ENCODE measurements at places on chromosomes 5 and 9.

GRCh38 chr5:153753645-153754432 lies 263.4 kb downstream of the GRIA1 start:
- DNase-seq: no peak

DNA sequence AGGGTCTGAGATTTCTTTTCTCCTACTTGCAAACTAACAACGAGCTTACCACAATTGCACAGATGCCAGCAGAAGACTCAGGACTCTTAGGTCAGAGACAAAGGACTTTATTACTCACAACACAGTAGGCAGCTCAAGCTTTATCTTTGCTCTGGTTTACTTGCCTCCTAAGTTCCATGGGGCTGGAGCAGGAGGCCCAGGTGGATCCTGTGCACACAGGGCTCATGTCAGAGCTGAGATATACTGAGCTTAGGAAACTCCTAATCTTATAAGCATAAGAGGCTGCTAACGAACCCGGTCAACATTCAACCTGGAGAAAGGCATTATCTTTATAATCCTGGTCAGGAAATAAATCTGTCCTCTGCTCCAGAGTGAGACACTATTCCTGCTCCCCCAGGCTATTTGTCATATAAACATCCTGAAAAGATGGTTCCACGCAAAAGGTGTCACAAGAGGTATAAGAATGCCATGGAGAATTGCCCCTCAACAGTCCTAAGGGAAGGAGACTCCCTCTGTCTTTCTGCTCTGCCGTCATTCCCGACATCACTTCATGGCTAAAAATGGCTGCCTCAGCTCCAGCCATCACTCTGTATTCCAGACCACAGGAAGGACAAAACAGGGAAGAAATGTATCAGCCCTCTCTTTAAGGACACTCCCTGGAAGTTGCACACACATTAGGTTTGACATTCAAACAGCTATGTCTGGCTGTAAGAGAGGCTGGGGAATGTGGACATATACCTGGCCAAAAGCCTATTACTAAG lies 16.2 kb downstream of the DUSP1 start:
- DNase-seq: no peak

DNA sequence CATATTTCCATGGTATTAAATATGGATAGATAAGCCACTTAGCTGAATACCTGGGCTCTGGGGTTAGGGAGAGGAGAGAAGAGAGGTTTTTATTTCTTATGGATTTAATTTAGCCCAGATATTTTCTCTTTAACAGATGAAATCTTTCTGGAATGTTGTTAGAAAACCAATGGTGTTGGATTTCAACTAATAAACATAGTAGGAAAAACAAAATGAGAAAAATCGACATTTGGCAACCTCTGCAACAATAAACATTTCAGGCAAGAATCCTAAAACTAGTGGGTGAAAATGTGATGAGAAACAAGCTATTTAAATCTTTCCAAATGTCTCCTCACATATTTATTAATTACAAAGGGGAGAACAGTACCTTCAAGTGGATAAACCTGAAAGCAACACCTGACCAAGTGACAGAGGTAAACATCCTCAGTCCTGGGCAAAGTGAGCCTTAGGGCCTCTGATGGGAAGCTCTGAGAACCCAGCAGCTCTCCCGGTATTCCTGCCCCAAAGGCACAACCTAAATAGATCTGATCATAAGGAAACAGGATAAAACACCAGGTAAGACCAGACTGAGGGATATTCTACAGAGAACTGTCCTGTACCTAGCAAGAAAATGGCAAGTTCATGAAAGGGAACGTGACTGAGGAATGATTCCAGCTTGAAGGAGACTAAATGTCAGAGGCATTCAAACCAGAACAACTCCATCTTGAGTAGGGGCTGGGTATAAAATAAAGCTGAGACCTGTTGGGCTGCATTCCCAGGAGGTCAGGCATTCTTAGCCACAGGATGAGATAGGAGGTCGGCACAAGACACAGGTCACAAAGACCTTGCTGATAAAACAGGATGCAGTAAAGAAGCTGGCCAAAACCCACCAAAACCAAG lies 163.7 kb downstream of the ESM1 start:
- DNase-seq: no peak

DNA sequence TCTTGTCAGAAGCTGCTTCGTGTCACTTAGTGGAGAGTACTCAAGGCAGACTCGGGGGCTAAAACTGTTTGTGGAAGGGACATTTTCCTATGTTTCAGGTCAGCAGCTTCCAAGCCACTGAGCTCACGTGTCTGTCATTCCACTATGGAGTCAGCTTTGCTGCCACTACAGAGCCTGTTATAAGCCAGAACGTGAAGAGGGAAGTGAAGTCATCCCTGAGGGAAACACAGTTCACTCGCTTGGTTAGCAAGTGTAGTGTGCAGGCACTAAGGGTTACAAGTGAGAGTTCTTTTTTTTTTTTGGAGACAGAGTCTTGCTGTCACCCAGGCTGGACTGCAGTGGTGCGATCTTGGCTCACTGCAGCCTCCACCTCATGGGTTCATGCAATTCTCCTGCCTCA lies 24.5 kb upstream of the LTC4S start:
- no peak for DNase-seq

DNA sequence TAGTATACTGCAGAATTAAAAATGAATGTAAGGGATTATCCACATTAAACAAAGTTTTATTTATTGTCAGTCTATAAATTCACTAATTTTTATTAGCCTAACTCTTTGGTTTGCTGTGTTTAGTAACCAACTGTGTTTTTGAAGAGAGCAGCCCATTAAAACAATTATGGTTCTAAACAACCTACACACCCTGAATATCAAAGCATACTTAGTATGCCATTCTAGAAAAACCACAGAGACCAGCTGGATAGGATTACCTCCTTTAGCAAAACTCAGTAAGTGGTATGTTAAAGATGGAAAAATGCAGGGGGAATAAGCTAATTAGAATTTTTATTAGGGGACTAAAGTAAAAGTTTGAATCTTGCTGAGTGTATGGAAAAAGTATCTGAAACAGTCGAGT lies 1981.7 kb upstream of the NUDT12 start:
- DNase-seq: no peak

- DNase-seq: no peak
Observed at GRCh38 chr9:95605101-95605500, 88.3 kb upstream of the PTCH1 start.
